ENCODE measurements at places on chromosomes 5 and 9.
A peak's percentile ranks its signal among the peaks of the same experiment; 100 is the strongest.

DNA sequence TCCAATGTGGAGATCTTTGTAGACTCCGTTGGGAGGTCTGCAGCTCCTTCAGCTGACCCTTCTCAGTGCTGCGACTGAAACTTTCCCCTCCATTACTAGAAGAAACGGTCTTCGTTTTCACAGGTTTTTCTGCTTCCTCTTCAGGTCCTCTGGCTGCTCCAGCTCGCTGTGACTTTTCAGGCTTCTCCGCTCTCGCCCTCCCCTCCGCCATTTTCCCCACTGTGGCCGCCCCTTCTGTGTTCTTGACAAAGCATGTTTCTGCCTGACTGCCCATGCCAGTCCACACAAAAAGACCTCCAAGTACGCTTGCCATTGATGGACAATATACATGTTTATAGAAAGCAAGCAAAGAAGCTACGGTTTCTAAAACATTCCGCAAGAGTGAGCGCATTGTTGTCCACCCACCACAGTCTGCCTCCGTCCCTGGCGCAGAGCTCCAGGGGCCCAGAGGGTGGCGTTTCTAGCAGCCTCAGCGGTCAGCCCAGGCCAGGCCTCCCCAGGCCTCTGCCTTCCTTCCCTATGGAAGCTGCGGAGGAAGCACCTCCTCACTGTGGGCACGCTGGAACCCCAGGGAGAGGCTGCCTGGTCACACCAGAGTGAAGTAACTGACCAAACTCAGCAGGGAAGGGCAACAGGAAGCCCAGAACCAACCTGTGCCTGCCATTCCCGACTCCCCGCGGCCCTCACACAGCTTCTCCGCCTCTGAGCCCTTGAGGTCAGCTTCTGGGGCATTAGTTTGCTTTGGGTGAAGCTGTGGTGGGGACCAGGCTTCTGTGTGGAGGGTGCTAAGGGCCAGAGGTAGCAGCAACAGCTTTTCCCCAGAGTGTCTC is 19.9 kb upstream of the S1PR3 start:
- no peak for DNase-seq

GRCh38 chr5:378301-378891 is 56.9 kb downstream of the AHRR start:
- DNase-seq: peak; percentile 2

- DNase-seq: peak; percentile 43
Measured at GRCh38 chr9:107717529-107718314, 228.2 kb upstream of the KLF4 start.

DNA sequence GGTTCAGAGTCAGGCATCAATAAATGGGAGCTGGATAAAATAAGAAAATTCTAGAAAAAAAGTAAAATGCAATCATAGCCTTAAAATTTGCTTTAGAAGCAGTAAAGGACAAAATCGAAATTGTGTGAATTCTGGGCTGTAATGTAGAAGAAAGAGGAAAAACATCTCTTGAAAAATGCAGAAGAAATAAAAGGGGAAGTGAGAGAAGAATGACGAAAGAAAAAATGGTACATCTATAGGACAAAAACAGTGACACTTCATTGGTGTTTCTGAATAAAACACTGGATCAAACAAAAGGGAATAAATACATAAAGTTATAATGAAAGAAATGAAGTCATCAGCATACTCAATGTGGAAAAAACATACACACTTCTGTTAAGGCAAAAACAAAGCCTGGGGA is 642.3 kb downstream of the ACTL7B start:
- no peak for DNase-seq

Measured in colonic mucosa (tissue), 4 donors.